Nasal cavity respiratory epithelium epithelial cell of viscerocranial mucosa (primary cell): ENCODE measurements at places on chromosomes 2 and 18. TPM values are rescaled to one million over a fixed set of nuclear protein-coding genes. Genes with fewer than 3 reads are reported as not detected.

Gene OXER1
- 0.07 TPM in 1 of 2 replicates, not detected in the other for total RNA-seq

Gene TMEM178A
- total RNA-seq, result 0.28 and 0.34 TPM in 2 replicates

Gene REEP1
- under 0.01 TPM in 1 of 2 replicates, not detected in the other for total RNA-seq

Gene CFAP210
- total RNA-seq, result not detected in 2 replicates

Gene CD8A
- 0.07 TPM in 1 of 2 replicates, not detected in the other for total RNA-seq

Gene GTF2A1L
- 0.07 TPM in 1 of 2 replicates, not detected in the other for total RNA-seq

Gene POMC
- total RNA-seq, result 0.07 TPM in 1 of 2 replicates, not detected in the other
